Adrenal gland (tissue), 19 donors: ENCODE measurements at places on chromosomes 13 and 19. TPM values are rescaled to one million over a fixed set of nuclear protein-coding genes. Genes with fewer than 3 reads are reported as not detected.
A peak's percentile ranks its signal among the peaks of the same experiment; 100 is the strongest.

DNA sequence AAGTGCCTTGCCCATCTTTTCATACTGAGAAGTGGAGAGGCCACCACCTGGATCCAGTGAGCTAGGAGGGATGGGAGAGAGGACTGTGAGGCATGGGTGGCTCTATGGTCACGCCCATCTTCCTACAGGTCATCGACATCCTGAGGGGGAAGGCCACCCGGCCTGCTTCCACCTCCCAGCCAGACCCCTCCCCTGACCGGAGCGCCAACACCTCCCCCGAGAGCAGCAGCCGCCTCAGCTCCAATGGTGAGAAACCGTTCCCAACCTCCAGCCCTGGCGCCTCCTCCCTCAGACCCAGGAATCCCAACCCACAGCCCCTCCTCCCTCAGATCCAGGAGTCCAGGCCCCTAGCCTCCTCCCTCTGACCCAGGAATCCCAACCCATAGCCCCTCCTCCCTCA, 10.1 kb downstream of the BCL3 start:
- H3K27ac ChIP-seq: peak overlapping the region; percentile 66
- H3K36me3 ChIP-seq: no peaks in the 10 kb centered on the region
- peak; percentile 47 for DNase-seq
- H3K27me3 ChIP-seq: no peaks in the 10 kb centered on the region
- H3K4me1 ChIP-seq: peaks cover 43% of the 10 kb centered on the region
- no peak overlapping the region for H3K4me3 ChIP-seq

DNA sequence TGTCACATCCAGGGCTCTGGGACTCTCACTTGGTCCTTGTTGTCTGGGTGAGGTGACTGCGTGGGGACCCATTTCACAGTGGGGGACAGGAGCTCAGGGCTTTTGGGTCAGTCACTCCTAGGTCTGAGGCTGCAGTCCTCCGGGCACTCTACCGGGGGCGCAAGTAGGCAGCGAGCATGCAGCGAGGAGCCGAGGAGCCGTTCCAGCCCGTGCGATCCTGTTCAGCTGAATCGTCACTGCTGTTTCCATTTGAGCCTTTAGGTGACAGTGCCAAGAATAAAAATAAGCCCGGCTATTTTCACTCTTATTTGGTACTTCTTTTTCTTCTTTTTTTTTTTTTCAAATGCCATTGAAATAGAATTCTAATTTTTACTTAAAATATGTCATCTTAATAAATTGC, 126.5 kb downstream of the ZNF536 start:
- DNase-seq: no peak
- H3K27me3 ChIP-seq: no peaks in the 10 kb centered on the region
- no peaks in the 10 kb centered on the region for H3K4me1 ChIP-seq
- H3K36me3 ChIP-seq: no peaks in the 10 kb centered on the region
- no peak overlapping the region for H3K4me3 ChIP-seq

- no peaks in the 10 kb centered on the region for H3K36me3 ChIP-seq
- peaks cover 13% of the 10 kb centered on the region for H3K4me1 ChIP-seq
- H3K27me3 ChIP-seq: no peaks in the 10 kb centered on the region
- no peak overlapping the region for H3K4me3 ChIP-seq
- H3K27ac ChIP-seq: peak overlapping the region; percentile 59
Measured at GRCh38 chr13:22047785-22048104, 376.9 kb downstream of the FGF9 start.

Gene LYL1
- total RNA-seq: 18.3 TPM

Gene MTUS2
- 0.14 TPM for total RNA-seq
